ENCODE measurements at places on chromosomes 1 and 21.
A peak's percentile ranks its signal among the peaks of the same experiment; 100 is the strongest.

- no peak for DNase-seq
Observed at GRCh38 chr1:78153092-78153736, 107.4 kb downstream of the GIPC2 start.

DNA sequence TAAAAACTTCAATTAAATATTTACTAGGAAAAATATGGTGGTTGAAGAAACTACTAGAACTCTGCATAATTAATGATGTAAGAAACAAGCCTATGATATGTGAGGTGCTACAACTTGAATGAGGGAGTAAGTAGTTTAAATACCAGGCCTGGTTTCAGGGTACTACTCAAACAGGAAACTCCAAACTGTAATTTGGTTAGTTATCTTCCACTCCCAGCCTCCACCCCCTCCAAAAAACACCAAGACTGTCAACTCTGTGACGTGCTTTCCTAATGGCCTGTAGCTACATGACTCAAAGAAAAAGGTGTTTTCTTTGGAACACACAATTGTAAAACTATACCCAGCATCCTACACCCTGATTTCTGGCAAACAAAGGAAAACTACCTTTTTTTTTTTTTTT, 55.9 kb upstream of the RCC1 start:
- DNase-seq: no peak

GRCh38 chr1:9086796-9087195, 17.4 kb upstream of the SLC2A5 start:
- no peak for DNase-seq

GRCh38 chr1:47950471-47950870, 46.7 kb downstream of the TRABD2B start:
- DNase-seq: peak; percentile 59

GRCh38 chr1:234549447-234550021, 60.4 kb downstream of the IRF2BP2 start:
- DNase-seq: no peak

DNA sequence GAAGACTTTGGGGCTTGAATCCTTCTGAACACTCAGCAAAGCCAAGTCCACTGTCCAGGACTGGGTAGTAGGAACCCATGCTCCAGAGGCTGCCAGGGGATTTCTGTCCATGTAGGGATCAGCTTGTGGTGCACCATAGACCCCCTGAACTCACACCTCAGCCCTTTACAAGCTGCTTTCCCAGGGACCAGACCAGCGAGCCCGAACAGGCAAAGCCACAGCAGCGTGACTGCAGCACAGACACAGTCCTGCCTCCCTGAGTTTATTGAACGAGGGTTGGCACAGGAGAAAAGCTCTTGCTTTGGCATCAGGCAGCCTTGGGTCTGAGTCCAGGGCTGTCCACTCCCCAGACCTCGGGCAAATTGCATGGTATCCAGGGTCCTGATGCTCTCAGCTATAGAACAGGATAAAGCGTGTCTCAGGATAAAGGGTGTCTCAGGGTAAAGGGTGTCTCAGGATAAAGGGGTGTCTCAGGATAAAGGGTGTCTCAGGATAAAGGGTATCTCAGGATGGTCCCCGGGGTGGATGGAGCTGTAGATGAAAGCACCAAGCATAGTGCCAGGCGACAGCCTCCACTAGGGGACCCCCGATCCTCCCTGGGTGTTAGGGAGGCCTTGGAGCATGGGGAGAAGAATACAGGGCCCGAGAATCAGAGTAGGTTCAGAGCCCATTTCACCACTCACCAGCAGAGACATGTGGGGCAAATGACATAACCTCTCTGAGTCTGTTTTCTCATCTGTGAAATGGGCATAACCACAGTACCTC, 648.8 kb downstream of the NPHP4 start:
- DNase-seq: no peak

DNA sequence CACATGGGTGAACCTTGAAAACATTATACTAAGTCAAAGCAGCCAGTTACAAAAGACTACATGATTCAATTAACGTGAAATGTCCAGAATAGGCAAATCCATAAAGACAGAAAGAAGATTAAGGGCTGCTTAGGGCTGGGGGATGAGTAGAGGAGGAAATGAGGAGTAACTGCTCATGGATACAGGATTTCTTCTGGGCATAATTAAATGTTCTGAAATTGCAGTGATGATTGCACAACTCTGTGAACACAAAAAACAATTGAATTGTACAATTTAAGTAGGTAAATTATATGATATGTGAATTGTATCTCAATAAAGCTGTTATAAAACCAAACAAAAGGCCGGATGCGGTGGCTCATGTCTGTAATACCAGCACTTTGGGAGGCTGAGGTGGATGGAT, 52.2 kb downstream of the RERE start:
- no peak for DNase-seq

- no peak for DNase-seq
Observed at GRCh38 chr1:115952547-115952946, 23.8 kb upstream of the SLC22A15 start.

DNA sequence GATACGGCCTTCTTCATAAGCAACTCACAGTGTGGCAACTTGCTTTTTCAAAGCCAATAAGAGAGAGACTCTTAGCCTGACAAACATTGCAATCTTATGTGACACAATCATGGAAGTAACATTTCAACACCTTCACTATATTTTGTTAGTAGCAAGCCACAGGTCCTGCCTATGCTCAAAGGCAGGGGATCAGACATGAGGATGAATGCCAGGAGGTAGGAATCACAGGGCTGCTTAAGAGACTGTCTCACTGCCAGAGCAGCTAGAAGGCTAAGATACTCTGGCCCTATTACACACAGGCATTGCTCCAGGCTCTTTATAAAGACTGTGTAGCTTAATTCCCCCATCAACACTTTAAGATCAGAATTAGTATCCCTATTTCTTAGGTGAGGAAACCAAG, 236.2 kb upstream of the KAZN start:
- no peak for DNase-seq

DNA sequence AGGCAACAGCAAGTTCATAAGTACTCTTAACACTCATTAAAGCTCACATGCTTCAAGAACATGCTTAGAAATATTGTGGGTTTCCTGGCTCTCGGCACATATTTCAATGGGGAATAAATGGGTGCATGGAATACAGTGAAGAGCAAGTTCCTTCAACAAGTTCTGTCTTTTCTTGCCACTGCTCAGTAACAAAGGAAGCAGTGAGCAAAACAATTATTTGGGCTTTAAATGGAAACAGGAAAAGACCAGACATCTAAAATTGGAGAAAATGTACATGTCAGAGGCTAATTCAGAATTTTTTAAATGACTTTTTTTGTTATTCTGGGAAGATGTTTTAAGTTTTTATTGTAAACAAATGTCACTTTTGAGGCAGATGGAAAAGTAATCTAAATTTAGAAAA, 478.7 kb downstream of the SETD4 start:
- DNase-seq: peak; percentile 52

DNA sequence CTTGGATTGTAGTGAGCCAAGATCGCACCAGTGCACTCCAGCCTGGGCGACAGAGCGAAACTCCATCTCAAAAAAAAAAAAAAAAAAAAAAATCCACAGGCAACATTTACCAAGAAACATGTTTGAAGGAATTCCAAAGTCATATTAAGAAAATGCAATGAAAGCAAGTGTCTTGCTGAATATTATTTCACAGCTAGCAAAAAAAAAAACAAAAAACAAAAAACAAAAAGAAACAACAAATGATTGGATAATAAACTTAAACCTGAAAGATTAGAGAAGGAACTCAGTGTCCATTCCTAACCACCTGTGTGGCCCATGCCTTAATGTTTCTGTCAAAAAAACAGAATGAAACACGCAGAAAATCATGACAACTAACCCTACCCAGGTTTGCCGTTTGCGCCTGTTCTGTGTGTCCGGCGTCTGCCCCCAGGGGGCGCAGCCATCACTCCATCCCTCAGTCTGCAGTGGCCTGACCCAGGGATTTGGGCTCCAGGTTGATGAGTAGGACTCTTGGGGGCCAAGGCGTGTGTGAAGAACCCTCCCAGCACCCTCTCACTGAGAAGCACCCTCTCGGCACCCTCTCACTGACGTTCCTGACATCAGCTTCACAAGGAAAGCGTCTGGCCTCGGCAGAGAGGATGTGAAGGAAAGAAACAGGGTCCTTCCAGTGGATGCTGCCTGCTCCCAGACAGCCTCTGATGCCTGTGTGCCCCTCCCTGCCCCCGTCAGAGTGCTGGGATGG, 19.2 kb upstream of the PTTG1IP start:
- no peak for DNase-seq

DNA sequence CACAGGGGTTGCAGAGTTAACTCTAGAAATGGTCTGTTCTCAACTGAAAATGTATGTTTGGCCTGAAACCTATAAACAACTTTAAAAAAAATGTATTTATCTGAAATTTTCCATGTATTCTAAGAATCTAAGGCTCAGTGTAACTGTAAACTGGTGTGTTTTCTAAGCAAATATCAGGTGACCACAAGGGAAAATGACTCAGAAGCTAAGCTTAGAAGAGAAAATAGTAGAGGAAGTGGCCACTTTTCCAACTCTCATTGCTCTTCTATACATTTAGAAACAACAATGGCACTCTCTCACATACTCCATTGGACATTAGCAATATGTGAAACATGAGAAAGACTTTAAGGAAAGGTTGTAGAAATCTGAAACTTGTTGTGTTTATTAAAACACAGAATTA, 7.5 kb downstream of the TNFSF18 start:
- DNase-seq: no peak

GRCh38 chr21:45308194-45309068, 20.7 kb upstream of the POFUT2 start:
- DNase-seq: no peak

DNA sequence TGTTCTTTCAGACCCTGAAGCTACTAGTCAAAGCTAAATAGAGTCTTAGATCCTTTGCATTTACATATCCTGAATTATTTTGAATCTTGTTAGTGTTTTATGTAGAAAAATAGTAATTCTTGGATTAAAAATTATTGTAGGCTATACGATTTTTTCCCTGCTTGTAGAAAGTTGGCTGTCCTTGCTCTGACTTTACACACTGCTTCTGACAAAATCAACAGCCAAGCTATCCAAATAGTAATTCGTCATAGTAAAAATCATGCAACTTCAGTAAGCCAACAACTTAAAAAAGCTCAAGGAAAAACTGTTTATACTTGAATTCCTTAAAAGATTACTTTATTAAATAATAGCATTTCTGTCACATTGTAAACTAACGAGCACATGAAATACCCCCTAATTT, 7.5 kb upstream of the KRTAP23-1 start:
- DNase-seq: no peak

DNA sequence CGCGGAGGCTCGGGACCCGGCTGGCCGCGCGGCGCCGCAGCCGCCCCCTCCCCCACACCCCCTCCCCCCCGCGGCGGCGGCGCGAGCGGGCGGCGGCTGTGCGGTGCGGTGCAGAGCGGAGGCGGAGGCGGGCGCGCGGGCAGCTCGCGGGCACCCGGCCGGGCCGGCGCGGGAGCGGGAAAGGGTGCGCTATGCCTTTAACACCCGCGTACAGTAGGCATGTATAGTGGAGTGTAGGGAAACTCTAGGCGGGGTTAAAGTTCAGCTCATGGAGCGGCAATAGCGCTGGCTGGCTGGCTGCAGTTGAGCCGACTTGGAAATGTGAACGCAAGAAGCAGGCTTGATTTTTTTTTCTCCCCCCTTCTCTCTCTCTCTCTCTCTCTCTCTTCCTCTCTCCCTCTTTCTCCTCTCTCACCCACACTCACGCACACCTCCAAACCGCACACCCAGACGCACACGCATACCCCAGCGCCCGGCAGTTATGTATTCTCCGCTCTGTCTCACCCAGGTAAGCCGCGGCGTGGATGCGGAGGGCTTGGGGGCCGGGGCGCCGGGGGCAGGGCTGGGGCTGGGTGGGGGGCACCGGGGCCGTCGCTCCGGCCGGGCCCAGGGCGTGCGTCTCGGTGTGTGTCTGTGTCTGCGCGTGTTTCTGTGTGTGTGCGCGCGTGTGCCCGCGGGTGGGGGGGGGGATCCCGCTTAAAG, at the start of gene NFIA:
NFIA (plus strand) TSS at position 251 of the 702 bp plus-strand sequence.
- DNase-seq: peak; percentile 62

DNA sequence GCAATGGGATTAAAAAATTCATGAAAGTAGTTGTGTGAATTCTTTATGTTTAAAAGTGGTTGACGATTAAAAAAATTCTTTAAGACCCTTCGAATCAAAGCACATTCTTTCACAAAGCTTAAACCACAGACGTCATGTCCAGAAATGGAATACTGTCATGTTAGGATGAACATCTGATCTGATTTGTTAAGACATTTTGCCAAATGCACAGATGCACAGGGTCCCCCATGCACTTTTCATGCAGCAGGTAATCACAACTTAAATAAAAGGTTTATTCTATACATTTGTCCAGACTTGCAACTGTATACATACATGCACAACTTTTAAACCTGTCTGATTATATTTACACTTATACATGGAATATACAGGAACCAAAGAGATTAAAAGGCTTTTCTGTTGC, 103.3 kb downstream of the NRIP1 start:
- no peak for DNase-seq

GRCh38 chr1:49297783-49298182, 521.1 kb upstream of the BEND5 start:
- DNase-seq: no peak

DNA sequence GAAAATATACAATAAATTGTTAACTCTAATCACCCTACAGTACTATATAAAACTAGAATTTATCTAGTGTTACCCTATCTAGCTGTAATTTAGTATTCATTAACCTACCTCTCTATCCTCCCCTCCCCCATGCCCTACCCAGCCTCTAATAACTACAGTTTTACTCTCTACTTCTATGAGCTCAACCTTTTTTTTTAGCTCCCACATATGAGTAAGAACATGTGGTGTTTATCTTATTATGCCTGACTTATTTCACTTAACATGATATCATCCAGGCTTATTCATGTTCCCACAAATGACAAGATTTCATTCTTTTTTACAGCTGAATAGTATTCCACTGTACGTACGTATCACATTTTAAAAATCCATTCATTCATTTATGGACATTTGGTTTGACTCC, 46.0 kb upstream of the WARS2 start:
- no peak for DNase-seq

DNA sequence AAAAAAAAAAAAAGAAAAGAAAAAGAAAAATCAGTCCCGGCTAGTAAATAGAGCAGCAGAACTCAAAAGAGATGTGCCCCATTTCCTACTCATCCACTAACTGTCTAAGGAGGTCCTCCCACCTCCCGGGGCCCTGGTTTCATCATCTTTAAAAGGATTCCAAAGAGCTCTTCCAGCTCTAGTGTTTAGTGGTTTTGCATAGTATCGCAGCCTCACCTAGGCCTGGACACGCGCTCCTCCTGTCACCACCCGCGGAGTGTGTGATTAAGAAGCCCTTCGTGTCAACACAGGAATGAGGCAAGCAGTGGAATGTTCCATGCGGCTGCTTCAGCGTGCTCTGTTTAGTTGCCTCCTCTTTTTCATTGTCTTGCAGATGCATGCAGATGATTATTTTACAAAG, 49.0 kb downstream of the LBR start:
- DNase-seq: no peak

- DNase-seq: no peak
Observed at GRCh38 chr1:177799746-177800145, 170.1 kb downstream of the SEC16B start.

DNA sequence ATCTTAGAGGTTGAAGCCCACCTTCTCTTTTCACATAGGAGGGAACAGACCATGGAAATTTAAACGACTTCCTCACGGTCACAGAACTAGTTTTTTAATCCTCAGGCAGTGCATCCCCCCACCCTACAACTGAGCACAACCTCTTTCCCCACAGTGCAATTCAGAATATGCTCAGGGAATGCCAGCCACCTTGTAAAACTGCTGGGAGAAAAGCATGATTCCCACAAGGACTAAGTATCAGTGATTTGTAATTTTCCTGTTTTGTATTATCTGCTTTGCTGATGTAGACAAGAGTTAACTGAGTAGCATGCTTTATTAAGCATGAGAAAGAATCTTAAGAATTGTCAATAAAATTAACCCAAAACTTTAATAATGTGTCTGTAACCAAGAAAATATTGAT, 23.8 kb downstream of the TMEM50A start:
- DNase-seq: no peak

- DNase-seq: no peak
Observed at GRCh38 chr1:87296206-87296605, 32.5 kb upstream of the LMO4 start.
